Memory B cell (primary cell): ENCODE measurements at places on chromosomes 2 and 18.

GRCh38 chr2:177306550-177306949, 42.0 kb upstream of the NFE2L2 start:
- DNase-seq = no peak

GRCh38 chr18:28281400-28281799, 104.5 kb upstream of the CDH2 start:
- DNase-seq = no peak

- no peak for DNase-seq
These were observed 144.9 kb downstream of the ACOXL start for GRCh38 chr2:110877031-110877827.

DNA sequence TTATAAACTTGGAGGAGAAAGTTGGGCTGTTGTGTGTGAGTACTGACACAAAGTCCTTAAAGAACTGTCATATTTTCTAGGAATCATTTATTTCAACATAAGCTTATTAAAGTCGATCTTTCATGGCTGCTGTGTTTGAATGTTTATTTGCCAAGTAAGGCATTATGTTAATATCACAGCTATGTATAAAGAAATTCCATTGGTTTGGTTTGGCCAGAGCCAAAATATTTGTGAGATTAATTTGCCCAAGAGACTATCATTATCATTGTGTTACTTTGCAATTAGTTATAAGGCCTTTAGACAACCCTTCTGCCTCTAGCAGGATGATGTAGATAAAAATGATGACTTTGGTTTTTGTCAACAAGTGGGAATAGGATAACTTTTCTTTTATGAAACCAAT, 240.6 kb upstream of the NT5C1B start:
- DNase-seq = no peak

- DNase-seq = no peak
These were observed 4.5 kb upstream of the PUM2 start for GRCh38 chr2:20355131-20355530.

GRCh38 chr2:32738939-32739338, 111.1 kb downstream of the TTC27 start:
- no peak for DNase-seq

DNA sequence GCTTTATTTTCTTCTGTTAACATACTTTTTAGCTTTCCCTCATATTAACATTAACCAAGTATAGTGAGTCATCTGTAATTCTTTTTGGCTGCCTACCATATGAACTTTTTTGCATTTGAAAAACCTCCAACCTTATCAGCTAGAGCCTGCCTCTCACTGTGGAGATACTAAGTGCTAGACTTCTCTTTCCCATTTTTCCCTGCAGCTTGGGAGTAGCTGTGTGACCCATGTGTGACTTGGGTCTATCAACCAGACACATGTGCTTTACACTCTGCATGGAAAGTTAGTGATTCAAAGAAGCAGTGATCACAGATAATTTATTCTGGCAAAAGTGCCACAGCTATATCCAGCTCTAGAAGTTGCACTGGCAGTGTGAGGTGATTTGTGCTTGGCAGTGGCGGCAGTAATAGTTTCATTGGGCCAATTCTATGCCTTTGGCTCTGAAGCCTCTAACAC, 36.3 kb downstream of the PREPL start:
- DNase-seq = no peak

- DNase-seq = no peak
These were observed 676.0 kb upstream of the SALL3 start for GRCh38 chr18:78303519-78304191.

- DNase-seq = no peak
These were observed 88.1 kb downstream of the TNFRSF11A start for GRCh38 chr18:62413206-62413605.

DNA sequence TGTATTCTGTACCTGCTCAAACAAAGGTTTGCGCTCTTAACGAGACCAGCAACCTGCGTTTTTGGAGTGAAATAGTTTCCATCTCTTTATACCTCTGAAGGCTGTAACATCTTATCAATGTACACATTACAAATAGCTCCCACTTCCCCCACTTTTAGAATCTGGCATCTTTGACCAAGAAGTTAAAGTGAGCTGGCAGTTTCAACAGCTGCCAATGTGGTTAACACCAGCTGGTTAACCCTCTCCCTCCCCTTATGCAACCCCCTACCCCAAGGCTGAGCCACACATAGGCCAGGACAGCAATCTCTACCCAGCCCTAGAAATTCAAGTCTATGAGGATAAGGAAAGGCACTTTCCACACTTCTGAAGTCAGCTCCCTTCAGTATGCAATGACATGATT, 2.2 kb upstream of the SERTAD2 start:
- no peak for DNase-seq

DNA sequence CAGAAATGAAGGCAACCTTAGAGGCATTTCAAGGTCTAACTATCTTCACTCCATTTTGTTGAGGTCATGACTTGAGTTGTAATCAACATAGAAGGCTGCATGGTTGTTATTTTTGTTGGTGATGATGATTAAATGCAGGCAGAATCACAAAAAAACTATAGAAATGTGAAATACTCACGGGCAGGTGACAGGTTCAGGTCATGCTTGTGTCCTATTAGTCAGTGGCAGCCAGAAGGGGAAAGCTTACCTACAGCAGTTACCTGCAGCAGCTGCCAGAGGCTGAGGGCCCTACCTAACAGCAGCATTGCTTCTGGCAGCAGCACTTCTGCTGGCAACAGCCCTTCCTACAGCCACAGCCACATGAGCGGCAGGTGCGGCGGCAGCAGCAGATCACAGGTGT, 394 bp downstream of the SCYGR3 start:
- DNase-seq = no peak

DNA sequence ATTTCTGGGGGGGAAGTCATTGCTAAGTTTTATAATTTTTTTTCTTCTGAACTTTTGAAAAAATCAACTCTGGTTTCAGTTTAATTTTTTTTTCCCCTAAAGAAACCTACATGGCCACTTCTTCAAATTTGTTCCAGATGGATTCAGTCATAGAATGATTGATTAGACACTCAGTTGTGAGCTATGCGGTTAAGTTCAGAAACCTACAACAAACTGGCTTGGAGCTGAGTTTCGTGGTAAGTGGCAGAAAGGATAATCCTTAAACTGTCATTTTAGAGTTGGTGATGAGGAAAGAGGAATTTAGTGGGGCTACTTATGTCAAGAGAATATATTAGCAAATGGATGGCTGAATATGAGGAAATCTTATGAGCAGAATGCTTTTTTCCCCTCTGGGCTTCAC, 23.7 kb downstream of the EFEMP1 start:
- no peak for DNase-seq

DNA sequence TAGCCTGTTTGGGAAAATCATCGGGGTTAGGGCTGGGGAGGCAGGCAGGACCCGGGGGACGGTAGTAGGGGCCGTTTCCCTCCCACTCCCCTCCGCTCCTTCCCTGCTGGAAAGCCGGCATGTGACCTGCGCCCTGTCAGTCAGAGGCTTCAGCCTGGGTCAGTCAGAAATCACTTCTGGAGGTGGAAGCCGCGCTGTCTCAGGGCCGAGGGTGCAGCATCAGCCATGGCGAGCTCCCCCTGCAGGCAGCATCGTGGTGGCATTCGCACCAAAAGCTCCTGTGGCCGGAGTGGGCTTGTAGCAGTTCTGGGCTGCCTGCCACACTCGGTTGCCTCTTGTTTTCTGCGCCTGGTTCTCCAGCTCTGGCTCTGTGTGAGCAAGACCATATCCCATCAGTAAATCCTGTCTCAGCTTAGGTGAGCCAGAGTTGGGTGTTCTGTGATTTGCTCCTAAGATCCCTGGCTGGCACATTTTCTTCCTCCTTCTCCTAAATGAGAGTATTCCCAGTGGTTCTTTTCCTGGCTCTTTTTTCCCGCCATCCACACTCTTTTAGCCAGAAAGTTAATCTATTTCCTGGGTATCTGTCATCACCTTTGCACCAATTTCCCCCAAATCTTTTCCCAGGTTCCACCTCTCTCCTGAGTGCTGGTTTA, 123.9 kb upstream of the CD302 start:
- DNase-seq = peak; percentile 76

DNA sequence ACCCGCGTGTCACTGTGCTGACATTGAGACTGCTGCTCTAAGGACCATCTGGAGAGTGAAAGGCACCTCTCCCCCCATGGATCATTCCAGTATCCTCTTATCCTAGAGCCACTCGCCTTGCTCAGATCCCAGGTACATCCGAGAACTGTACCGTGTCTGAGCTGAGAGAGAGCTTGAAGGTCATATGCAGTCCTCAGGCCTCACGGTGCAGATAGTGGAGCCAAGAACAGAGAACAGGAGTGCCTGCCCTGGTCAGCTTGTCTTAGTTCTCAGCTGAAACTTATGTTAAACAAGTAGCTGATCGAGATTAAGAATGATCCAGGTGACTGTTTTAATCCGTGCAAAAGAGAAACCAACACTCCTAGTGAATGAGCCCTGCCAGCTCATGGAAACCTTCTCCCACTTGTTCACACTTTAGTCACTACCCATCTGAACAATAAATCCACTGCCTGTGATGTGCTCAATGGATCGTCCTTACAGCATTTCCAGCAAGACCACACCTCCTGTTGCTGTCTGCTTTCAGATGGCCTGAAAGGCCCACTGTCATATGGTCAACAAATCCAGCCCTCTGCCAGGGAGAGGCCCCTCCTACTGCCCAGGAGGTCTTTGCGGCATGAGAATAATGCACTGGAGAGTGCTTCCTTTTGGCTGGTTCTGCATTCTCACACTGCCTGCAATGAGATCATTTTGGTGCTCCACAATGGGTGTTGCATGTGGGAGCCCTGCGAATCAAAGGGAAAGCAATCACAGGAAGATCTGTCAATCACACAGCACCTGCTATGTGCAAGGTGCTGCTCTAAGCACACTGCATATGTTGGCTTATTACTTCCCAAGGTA, 43.7 kb upstream of the APCDD1 start:
- DNase-seq = no peak
